ENCODE measurements at places on chromosomes 5 and 9.

DNA sequence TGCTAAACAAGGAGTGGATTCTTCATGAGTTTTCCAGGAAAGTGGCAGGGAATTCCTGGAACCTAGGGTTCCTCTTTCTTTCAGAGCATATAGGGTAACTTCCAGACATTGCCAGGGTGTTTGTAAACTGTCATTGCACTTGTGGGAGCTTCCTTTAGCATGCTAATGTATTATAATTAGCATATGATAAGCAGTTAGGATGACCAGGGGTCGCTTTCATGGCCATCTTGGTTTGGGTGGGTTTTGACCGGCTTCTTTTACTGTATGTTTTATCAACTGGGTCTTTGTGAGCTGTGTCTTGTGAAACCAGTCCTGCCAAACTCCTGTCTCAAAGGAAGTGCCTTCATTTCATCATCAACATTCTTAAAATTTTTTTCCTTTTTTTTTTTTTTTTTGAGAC, 11.9 kb upstream of the MELK start:
- peak; percentile 68 for DNase-seq

GRCh38 chr9:115808695-115809094, 344.9 kb upstream of the PAPPA start:
- DNase-seq, result no peak

- DNase-seq, result no peak
Observed at GRCh38 chr5:76046741-76047140, 36.4 kb upstream of the SV2C start.

GRCh38 chr5:136203303-136203922, 10.5 kb upstream of the SMIM32 start:
- no peak for DNase-seq

DNA sequence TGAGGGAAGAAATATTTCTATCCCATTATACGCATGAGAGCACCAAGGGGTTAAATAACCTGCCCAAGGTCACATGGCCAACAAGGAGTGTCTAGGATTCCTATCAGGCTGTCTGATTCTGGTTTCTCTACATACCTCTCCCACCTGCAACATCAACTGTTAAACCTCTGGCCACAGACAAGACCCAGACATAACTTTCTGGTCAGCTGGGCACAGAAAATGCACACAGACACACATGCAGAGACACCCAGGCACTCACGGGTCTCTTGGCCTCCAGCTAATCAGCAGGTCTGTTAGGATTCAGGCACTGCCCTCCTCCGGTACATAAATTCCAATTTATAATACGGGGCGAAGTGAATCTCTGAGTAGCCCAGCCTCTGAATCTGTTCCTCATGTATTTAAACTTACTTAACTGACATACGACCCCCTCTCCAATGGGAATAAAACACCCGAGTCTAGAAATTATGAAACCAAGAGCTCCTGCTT, 1.5 kb downstream of the SEPTIN8 start:
- DNase-seq, result peak; percentile 40

- no peak for DNase-seq
Observed at GRCh38 chr5:68374796-68375518, 159.4 kb downstream of the PIK3R1 start.

- DNase-seq, result peak; percentile 93
Observed at GRCh38 chr5:42982107-42982622, 58.0 kb downstream of the ANXA2R start.

GRCh38 chr9:127919253-127919815, 2.5 kb upstream of the ST6GALNAC4 start:
- peak; percentile 39 for DNase-seq

GRCh38 chr5:147223343-147223742, 11.5 kb upstream of the STK32A start:
- peak; percentile 33 for DNase-seq

DNA sequence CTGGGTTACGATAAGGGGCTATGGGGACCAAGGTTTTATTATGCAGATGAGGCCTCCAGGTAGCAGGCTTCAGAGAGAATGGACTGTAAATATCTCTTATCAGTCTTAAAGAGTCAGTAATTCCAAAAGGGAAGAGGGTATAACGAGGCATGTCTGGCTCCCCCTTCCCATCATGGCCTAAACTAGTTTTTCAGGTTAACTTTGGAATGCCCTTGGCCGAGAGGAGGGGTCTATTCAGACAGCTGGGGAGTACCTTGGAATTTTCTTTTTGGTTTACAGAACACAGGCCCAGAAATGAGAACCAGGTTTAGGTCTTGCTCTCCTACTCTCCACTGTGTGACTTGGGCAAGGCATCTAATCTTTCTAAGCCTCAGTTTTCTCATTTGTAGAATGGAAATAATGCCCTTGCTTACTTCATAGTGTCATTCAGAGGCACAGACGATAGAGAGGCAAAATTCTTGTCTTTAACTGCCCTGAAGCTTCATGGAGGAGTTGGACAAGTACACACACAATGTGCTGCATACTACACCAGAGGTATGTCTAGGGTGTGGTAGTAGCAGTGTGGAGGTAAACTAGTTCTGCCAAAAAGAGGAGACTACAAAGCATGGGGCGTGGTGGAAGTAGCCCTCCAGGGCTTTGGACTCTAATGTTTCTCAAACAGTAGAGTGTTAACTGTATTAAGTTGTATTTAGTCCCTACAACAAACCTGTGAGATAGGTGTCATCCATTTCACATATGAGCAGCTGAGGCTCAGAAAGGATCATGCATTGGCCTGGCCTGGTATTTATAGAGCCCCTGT, 45.5 kb downstream of the IRF1 start:
- no peak for DNase-seq

DNA sequence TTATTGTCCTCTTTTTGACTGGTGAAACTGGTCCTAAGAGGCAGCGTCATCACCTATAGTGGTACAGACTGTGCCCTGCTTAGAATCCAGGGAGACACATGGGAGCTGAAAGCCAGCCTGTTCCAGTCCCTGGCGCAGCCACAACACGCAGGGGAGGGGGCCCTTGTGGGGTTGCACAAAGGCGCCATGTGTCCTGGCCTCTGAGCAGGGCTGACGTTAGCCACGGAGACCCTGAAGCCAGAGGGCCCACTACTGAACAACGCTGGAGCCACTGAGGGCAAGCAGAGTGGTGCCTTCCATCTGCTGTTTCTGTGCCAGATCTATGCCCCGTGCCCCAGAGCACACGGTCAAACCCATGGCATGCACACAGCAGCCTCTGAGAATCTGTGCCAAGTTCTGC, 147.3 kb downstream of the ACTL7B start:
- DNase-seq, result no peak

DNA sequence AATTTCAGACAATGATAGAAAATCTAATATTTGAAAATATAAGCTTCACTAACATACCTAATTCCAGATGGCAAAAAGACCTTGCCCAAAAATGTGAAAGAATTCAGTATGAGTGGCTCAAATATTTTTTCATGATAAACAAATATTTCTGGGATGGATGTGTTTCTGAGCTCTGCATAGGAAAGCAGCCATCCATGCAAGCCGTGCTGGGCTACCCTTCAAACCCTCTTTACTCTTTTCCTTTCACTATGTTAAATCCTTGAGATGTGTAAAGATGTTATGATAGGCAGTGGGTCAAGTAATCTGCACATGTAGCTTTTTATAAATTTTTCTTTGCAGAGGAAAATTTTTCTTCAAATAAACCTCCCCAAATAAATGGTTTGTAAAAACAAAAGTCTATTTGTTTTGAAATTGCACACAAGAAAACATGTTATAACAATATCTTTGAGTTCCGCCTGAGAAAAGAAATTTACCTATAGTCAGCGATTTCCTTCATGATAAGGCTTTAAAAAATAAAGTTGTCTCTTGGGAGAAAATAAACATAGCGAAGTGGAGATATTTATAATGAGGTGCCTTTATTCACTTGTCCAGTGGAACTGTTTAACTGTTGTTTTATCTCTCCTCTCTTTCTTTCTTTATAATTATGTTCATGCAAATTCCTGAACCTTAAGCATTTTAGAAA, 154.3 kb upstream of the PITX1 start:
- no peak for DNase-seq

GRCh38 chr5:140339636-140340035, 6.8 kb downstream of the HBEGF start:
- DNase-seq, result no peak

- DNase-seq, result peak; percentile 71
Observed at GRCh38 chr5:1118231-1118698, 6.4 kb upstream of the SLC12A7 start.

GRCh38 chr5:66207800-66208561, 63.9 kb downstream of the SREK1 start:
- no peak for DNase-seq

- DNase-seq, result no peak
Observed at GRCh38 chr5:39231705-39232525, 12.6 kb upstream of the FYB1 start.

DNA sequence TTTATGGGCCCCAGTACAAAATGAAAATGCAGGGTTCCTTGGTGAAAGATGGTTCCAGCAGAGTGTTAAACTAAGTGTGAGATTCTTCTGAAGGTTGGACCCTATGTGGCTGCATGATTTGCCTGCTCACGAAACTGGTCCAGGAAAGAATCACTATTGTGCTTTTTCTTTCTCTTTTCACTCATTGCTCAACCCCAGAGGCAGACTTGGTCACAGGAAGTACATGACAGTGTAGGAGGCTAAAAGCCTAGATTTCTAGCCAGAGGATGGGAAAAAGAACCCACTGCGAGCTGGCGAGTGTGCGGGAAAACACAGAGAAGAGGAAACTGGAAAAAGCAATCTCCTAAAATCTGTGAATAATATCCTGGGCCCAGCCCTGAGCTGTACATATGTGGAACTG, 18.6 kb downstream of the SLC36A2 start:
- DNase-seq, result no peak

- DNase-seq, result peak; percentile 63
Observed at GRCh38 chr5:33474931-33475499, 34.2 kb downstream of the TARS1 start.

GRCh38 chr9:113349445-113350094, at the start of gene BSPRY:
Gene BSPRY, plus strand, starts transcription at chr9:113349541. Its CDS starts 39 bp downstream, at chr9:113349580.
- DNase-seq, result no peak

DNA sequence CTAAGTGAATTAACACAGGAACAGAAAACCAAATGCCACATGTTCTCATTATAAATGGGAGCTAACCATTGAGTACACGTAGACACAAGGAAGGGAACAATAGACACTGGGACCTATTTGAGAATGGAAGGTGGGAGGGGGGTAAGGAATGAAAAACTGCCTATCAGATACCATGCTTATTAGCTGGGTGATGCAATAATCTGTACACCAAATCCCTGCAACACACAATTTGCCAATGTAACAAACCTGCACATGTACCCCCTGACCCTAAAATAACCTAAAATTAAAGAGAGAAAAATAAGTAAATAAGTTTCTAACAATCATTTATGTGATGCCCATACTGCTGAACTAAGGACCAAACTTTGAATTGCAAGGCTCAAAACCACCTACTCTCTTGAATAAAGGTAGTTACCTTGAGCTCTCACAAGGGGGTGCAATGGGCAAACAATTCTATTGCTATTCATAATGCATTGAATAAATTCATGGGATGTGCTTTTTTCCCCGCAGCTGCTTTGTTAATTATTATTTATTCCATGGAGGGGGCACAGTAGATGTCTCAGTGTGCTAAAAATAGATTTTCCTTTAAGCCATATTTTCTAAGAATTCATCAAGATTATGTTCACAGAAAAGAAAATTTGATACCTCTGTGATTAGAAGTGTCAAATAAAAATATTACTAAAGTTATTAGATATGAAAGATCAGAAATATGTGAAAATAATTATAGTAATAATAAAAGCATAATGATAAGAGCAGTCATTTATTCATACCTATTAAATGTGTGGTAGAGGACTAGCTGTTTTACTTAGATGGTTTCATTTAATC, 76.2 kb upstream of the PTPN3 start:
- DNase-seq, result peak; percentile 73

DNA sequence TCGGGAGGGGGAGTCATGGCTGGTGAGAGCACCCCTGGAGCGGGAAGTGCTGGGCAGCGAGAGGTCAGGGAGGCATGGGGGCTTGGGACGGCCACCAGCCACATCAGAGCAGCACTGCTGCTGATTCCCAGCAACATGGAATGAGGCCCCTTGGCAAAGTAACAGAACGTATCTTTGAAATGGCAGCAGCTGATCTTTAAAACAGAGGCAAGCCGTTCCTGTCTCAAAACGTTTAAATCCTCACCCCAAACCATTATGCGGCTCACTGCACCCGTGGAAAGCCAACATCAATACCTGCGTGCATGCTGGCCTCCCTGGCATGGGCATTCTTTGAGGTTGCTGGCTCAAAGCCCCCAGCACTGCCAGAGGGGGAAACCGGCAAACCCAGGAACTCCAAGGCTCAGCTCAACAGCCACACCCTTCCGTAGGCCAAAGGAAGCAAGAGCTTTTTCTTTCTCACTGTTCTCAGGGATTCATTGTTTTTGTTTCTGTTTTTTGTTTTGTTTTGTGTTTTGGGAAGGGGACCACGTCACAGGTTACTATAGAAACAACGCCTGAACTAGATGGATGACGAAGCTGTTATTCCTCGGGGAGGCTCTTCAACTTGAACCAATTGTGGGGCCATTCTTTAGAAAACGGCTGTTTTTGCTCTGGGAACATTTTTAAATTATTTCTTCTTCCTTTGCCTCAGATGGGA, 28.1 kb upstream of the OBP2B start:
- no peak for DNase-seq

- DNase-seq, result no peak
Observed at GRCh38 chr5:167982-168660, 23.2 kb upstream of the LRRC14B start.

DNA sequence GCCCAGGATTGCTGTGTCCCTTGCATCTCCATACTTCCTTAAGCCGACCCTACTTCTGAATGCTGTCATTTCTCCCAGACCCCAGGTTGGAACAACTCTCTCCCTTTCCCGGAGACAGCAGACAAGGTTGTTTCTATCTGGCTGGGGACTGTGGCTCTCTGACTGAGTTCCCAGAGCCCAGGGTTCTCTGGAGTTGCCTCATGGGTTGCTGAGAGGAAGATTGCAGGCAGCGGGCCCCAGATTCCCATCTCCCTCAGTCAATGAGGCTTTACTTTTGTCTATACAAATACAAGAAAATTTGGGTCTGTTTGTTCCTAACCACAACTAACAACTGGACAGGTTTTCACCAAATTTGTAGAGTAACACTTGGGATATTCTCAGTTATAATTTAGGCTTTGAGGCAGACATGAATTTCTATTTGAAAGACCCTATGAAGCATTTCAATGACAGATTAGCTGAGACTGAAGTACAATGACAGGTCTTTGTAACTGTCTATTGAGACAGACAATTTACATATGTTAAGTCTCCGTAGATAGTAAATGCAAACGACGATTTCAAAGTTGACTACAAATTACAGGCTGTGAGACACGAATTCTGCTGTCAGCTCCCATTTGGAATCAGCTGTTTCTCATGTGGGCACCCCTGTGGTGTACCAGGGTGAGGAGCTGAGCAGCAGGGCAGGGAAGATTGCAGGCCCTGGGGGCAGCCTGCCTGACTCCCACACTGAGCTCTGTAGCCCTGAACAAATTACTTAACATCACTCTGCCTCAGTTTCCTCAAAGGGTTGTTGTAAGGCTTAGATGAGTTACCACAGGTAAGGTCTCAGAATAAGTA, 107.5 kb downstream of the ATP10B start:
- DNase-seq, result no peak

- no peak for DNase-seq
Observed at GRCh38 chr5:180595381-180596114, 4.2 kb upstream of the SCGB3A1 start.
